ENCODE measurements at places on chromosomes 7 and 10.

DNA sequence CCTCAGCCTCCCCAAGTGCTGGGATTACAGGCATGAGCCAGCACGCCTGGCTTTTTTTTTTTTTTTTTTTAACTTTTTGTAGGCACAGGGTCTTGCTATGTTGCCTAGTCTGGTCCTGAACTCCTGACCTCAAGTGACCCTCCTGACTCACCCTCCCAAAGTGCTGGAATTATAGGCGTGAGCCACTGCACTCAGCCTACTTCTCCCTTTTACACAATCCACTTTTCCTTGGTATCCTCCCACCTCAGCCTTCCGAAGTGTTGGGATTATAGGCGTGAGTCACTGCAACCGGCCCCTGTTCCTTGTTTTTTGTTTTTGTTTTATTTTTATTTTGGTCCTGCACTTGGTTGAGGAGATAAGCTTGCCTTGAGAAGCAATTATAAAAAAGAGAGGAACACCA lies 75.9 kb upstream of the KMT2C start:
- DNase-seq: no peak

GRCh38 chr7:31815796-31816195 lies 128.8 kb downstream of the PPP1R17 start:
- peak; percentile 16 for DNase-seq

- peak; percentile 34 for DNase-seq
Measured at GRCh38 chr7:2710901-2711551, 23.0 kb downstream of the AMZ1 start.

- peak; percentile 69 for DNase-seq
Measured at GRCh38 chr7:133504825-133505224, 251.9 kb downstream of the EXOC4 start.

Data from iris pigment epithelial cell (primary cell).